ENCODE measurements at places on chromosomes 4 and X.

GRCh38 chr4:36024901-36025660 is 219.2 kb downstream of the ARAP2 start:
- H3K4me3 ChIP-seq, result no peak overlapping the region
- DNase-seq, result no peak
- no peaks in the 10 kb centered on the region for H3K36me3 ChIP-seq
- peaks cover 9% of the 10 kb centered on the region for H3K4me1 ChIP-seq
- no peaks in the 10 kb centered on the region for H3K27me3 ChIP-seq

DNA sequence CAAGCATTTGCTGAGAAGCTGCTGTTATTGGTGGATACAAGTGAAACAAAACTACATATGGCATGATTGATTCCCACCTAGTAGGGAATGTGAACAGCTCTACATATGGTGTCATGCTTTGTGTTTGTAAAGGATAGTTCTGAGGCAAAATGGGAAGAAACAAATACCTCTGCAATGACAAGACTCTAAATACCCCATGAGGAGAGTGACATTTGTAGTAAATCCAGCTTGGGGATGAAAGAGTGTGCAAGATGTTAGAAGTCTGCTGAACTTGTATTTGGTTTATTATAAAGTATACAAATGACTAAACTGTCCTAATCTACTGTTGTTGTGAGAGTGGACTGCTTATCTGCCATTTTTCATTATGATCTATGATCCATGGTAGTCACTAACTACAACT is 120.8 kb upstream of the HS3ST1 start:
- DNase-seq, result no peak
- no peaks in the 10 kb centered on the region for H3K4me1 ChIP-seq
- no peak overlapping the region for H3K4me3 ChIP-seq
- H3K27ac ChIP-seq, result no peak overlapping the region

DNA sequence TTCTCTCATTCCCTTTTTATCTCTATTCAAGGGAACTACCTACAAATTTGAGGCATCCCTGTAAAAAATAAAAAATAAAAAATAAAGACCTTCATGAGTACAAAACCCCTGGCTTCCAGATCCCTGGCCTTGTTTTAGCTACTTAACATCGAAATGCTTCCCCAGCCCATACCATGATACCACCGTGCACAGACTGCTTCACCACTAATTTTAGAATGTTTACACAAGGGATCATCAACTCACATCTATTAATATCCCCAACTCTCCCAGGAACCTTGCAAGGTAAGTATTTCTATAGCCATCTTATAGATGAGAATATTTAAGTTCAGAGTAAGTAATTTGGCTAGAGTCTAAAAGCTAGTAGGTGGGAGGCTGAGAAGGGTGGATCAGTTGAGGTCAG is 51.7 kb downstream of the UCHL1 start:
- no peak overlapping the region for H3K4me3 ChIP-seq
- H3K36me3 ChIP-seq, result no peaks in the 10 kb centered on the region
- H3K4me1 ChIP-seq, result peaks cover 10% of the 10 kb centered on the region
- no peak for DNase-seq

GRCh38 chr4:105657117-105657765 is 51.2 kb downstream of the INTS12 start:
- no peak overlapping the region for H3K4me3 ChIP-seq
- no peak for DNase-seq
- peaks cover 2% of the 10 kb centered on the region for H3K36me3 ChIP-seq
- peaks cover 3% of the 10 kb centered on the region for H3K4me1 ChIP-seq
- H3K27ac ChIP-seq, result no peak overlapping the region

- no peak for DNase-seq
- H3K36me3 ChIP-seq, result peaks cover 3% of the 10 kb centered on the region
Observed at GRCh38 chrX:85590638-85591037, 211.2 kb upstream of the POF1B start.

DNA sequence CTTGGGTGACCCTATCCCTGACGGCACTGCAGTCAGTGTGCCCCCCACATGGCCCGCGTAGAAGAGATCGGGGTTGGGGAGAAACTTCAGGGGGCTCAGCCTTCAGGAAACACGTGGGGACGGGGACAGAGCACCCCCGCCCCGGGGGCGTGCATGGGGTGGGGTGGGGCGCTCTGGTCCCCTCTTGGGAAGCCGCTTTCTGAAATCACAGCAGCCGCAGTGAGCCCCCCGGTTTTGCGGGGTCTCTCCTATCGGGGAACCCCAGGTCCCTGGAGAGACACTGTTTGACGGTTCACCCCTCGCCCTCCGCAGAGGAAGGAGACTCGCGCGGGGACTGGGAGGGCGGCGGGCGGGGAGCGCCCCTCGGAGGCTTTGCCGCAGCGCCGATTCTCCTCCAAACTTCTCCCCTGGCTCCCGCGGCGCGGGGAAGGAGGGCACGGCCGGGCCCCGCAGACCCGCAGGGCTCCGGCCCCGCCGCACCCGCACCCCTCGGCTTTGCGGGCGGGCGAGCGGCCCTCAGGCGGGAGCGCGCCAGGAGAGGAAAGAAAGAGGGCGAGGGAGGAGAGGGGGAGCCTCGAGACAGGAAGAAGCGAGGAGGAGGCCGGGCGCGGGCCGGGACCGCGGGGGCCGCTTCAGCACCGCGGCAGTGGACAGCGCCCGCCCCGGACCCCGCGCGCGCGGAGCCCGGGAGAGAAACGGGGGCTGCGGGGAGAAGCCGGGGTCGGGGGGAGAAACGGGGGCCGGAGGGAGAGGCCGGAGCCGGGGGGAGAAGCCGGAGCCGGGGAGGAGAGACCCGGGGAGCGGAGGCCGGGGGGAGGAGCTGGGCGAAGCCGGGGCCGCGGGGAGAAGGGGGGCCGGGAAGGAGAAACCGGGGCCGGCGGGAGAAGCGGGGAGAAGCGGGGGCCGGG is 612 bp downstream of the CPLX1 start:
- H3K27me3 ChIP-seq, result peaks cover 83% of the 10 kb centered on the region
- peak overlapping the region; percentile 49 for H3K4me3 ChIP-seq
- no peak overlapping the region for H3K27ac ChIP-seq
- peaks cover 6% of the 10 kb centered on the region for H3K4me1 ChIP-seq

- H3K36me3 ChIP-seq, result no peaks in the 10 kb centered on the region
- no peak for DNase-seq
- H3K4me3 ChIP-seq, result no peak overlapping the region
- no peak overlapping the region for H3K27ac ChIP-seq
- peaks cover 2% of the 10 kb centered on the region for H3K4me1 ChIP-seq
Observed at GRCh38 chrX:40459571-40460158, 121.1 kb upstream of the ATP6AP2 start.

GRCh38 chr4:2954358-2955185 is 8.6 kb downstream of the NOP14 start:
- no peak overlapping the region for H3K4me3 ChIP-seq
- peaks cover 44% of the 10 kb centered on the region for H3K36me3 ChIP-seq
- DNase-seq, result no peak
- H3K27me3 ChIP-seq, result no peaks in the 10 kb centered on the region
- H3K4me1 ChIP-seq, result peaks cover 9% of the 10 kb centered on the region

GRCh38 chr4:56689201-56689969 is 8.3 kb upstream of the HOPX start:
- H3K4me1 ChIP-seq, result peaks cover 2% of the 10 kb centered on the region
- no peak for DNase-seq
- peaks cover 2% of the 10 kb centered on the region for H3K27me3 ChIP-seq
- H3K27ac ChIP-seq, result no peak overlapping the region

GRCh38 chrX:84046403-84046984 is 141.5 kb downstream of the RPS6KA6 start:
- H3K4me3 ChIP-seq, result no peak overlapping the region
- H3K27ac ChIP-seq, result no peak overlapping the region
- no peak for DNase-seq
- H3K27me3 ChIP-seq, result no peaks in the 10 kb centered on the region
- H3K36me3 ChIP-seq, result no peaks in the 10 kb centered on the region
- no peaks in the 10 kb centered on the region for H3K4me1 ChIP-seq

GRCh38 chrX:119648421-119648775 is 42.2 kb upstream of the NKRF start:
- DNase-seq, result no peak
- no peaks in the 10 kb centered on the region for H3K4me1 ChIP-seq

GRCh38 chrX:43656005-43656494 is at the start of gene MAOA:
Gene MAOA (plus strand): TSS chrX:43656299. CDS start chrX:43656342, 43 bp downstream.
- no peaks in the 10 kb centered on the region for H3K36me3 ChIP-seq
- H3K4me1 ChIP-seq, result no peaks in the 10 kb centered on the region
- no peak within 1 kb of the TSS for H3K27ac ChIP-seq
- peak within 1 kb of the TSS; percentile 93 for H3K4me3 ChIP-seq

DNA sequence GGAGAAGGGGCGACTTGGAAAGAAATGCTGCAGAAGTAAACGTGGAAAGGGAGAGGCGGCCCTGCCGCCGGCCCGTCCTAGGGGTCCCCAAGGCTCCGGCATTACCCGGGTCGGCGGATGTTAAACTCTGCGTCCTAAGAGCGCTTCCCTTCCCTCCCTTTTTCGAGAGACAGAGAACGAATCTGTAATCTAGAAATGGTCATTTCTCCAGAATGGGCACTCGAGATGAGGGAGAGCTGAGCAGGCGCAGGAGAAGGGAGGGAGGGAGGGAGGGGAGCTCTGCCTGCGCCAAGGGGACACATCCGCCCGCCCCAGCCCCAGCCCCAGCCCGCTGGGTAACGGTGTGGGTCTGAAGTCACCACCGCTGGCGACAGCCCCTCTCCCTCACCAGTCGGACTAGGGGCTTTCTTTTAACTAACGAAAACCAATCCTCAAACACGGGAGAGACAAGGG is 1.7 kb downstream of the HCFC1 start:
- peak; percentile 61 for DNase-seq
- H3K4me3 ChIP-seq, result peak overlapping the region; percentile 100
- H3K36me3 ChIP-seq, result no peaks in the 10 kb centered on the region
- H3K4me1 ChIP-seq, result peaks cover 58% of the 10 kb centered on the region
- H3K27me3 ChIP-seq, result no peaks in the 10 kb centered on the region
- H3K27ac ChIP-seq, result peak overlapping the region; percentile 96

GRCh38 chr4:54315561-54316538 is 86.8 kb downstream of the PDGFRA start:
- DNase-seq, result no peak
- no peak overlapping the region for H3K4me3 ChIP-seq
- H3K4me1 ChIP-seq, result no peaks in the 10 kb centered on the region

GRCh38 chrX:65720381-65720964 is 53.0 kb downstream of the MSN start:
- no peak overlapping the region for H3K4me3 ChIP-seq
- H3K27ac ChIP-seq, result no peak overlapping the region
- no peak for DNase-seq
- H3K4me1 ChIP-seq, result no peaks in the 10 kb centered on the region

- no peak overlapping the region for H3K27ac ChIP-seq
- no peak for DNase-seq
- H3K4me3 ChIP-seq, result peak overlapping the region; percentile 85
- peaks cover 75% of the 10 kb centered on the region for H3K27me3 ChIP-seq
- peaks cover 6% of the 10 kb centered on the region for H3K36me3 ChIP-seq
Observed at GRCh38 chr4:80183250-80184052, 13.9 kb upstream of the PRDM8 start.

- no peak overlapping the region for H3K27ac ChIP-seq
- H3K4me1 ChIP-seq, result no peaks in the 10 kb centered on the region
- H3K4me3 ChIP-seq, result no peak overlapping the region
- peaks cover 8% of the 10 kb centered on the region for H3K36me3 ChIP-seq
- H3K27me3 ChIP-seq, result no peaks in the 10 kb centered on the region
Observed at GRCh38 chr4:25128671-25129070, 31.6 kb downstream of the SEPSECS start.

DNA sequence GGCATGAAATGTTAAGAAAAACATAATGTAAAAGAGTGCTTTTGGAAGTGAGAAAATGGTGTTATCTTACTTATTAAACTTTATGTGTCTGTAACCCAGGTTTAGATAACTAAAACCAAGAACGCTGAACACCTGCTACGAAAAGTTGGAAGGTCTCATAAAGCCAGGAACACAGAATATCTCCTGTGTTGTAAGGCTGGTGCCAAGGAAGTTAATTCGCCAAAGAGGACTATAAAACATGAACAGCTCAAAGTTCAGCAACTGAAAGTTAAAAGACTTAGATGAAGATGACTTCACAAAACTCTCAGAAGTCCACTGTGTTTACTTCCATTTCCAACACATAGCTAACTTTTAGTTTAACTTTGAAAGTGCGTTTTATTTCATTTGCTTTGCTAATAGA is 54.3 kb downstream of the GPRIN3 start:
- no peak overlapping the region for H3K27ac ChIP-seq
- no peak for DNase-seq
- H3K4me3 ChIP-seq, result no peak overlapping the region
- H3K27me3 ChIP-seq, result peaks cover 2% of the 10 kb centered on the region
- no peaks in the 10 kb centered on the region for H3K36me3 ChIP-seq
- H3K4me1 ChIP-seq, result peaks cover 3% of the 10 kb centered on the region

DNA sequence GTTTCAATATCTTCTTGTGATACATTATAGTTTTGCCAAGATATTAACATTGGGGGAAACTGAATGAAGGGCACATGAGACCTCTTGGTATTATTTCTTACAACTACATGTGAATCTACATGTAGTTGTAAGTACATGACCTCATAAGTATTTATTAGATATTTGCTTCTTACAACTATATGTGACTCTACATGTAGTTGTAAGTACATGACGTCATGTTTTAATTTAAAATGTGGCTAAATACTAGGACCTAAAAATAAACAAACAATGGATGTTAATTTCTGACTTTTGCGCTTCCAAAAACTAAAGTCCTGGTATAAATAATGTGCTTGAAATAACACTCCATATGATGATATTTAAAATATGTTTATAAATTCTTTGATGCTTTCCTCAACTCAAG is 190.2 kb downstream of the CBLL2 start:
- no peaks in the 10 kb centered on the region for H3K27me3 ChIP-seq
- no peak overlapping the region for H3K27ac ChIP-seq
- H3K4me3 ChIP-seq, result no peak overlapping the region
- H3K4me1 ChIP-seq, result no peaks in the 10 kb centered on the region

DNA sequence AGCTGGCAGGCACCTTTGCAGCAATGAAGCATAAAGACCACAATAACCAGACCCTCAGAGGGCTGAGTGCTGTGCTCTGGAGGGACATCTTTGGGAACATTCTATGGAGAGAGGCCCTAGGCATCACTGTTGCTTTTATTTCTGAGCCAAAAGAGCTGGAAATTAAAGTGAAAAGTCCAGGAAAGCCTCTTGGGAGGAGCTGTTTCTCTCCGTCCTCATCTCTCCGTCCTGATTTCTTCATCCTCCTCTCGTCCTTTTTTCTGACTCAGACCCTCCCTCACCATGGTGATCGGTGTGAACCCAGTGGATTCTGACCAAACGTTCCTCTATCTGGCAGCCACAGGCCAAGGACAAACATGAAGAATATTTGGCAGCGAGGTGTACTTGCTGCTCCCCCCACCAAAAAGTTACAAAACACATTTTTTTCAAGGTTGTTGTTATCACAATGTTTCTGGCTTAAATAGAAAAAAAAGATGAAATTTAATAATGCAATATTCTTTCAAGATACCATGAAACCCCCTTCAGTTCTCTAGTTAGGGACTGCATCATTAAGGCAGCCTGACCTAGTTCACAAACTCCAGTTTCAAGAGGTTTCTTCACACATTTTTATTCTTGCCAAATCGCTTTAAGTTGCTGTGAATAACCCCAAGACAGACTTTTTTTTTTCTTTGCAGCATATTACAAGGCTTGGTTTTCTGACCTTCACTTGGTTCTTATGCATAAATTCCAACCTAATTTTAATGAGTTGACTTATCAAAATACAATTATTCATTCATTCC is 80.2 kb downstream of the SCD5 start:
- no peak overlapping the region for H3K4me3 ChIP-seq
- no peaks in the 10 kb centered on the region for H3K4me1 ChIP-seq
- no peak for DNase-seq
- H3K27ac ChIP-seq, result no peak overlapping the region
- H3K27me3 ChIP-seq, result no peaks in the 10 kb centered on the region
